Left hindlimb (tissue), 1 donor: ENCODE measurements at places on chromosomes 1 and 21.
A peak's percentile ranks its signal among the peaks of the same experiment; 100 is the strongest.

GRCh38 chr1:107683683-107684082, 281.3 kb downstream of the VAV3 start:
- no peak for DNase-seq

DNA sequence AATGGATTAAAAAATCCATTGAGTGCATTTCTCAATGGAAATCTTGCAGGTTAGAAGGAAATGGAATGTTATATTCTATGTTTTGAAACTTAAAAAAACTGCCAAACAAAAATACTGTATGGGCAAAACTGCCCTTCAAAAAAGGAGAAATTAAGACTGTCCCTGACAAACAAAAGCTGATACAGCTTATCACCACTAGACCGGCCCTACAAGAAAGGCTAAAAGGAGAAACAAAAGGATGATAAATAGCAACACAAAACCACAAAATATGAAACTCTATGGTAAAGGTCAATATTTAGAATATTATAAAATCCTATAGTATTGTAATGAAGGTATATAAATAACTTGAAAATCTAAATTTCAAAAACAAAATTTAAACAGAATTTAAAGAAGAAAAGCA, 60.0 kb downstream of the SLC25A24 start:
- DNase-seq: no peak

DNA sequence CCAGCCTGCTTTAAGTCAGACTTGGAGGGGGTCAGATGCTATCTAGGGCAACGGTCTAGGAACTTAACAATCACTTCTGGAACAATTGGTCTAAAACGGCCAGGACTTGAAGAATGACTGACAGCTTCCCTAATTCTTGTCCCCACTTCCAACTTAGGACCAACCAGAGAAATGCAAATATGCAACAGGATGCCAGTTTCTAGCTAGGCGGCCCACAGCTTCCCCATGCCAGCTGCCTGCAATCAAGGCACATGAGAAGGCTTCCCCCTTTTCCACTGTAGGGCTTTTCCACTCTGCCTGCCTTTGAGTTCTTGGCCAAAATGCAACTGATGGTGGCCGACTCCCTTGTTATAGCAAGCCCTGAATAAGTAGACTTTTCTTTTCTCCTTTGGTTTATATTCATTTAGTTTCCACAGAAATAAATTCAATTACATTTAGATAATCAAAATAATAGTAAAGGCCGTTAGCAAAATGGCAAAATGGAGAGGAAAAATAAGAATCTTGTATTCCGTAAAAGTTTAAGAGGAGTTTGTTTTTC, 80.9 kb downstream of the BACH1 start:
- DNase-seq: no peak

- DNase-seq: no peak
These were observed 44.9 kb downstream of the EVA1C start for GRCh38 chr21:32457360-32457840.

DNA sequence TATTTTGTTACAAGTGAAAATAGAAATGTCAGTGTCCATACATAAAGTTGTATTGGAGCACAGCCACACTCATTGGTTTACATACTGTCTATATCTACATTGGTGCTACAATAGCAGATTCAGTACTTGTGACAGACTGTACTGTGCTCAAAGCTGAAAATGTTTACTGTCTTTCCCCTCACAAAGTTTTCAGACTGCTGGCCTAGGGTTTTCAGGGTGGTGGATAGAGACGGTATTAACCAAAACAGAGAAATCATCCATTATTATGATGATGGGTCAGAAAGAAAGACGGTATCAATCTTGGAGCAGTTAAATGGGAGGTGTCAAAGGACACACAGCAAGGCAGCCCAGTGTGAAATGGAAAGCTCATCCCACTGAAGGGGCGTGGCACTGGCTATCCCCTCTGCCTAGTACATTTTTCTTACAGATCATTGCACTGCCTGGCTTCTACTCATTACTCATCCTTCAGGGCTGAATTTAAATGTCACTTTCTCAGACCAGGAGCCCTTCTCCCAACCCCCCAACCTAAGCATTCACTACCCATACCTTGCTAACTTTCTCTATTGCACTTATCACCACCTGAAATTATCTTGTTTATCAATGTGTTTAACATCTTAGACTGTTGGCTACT, 10.2 kb downstream of the JAK1 start:
- no peak for DNase-seq

- DNase-seq: peak; percentile 75
These were observed 637.3 kb downstream of the MATN1 start for GRCh38 chr1:30085811-30086770.

DNA sequence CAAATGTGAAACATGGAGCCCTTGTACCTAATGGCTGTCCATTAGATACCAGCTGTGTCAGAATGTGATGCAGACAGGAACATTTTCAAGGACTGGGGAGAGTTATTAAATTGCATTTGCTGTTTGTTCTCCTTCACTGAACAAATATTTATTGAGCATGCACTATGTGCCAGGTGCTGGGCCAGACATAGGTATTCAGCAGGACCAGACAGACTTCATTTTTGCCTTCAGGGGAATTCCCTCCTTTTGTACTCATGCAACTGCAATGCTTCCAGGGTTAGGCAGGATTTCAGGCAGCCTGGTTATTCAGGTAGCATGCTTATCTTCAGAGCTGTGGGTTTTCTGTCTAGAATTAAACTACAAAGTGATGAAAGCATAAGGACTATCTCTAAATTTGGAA, 64.2 kb upstream of the SMYD2 start:
- no peak for DNase-seq

- no peak for DNase-seq
These were observed 398.2 kb upstream of the RGS18 start for GRCh38 chr1:191760016-191760415.

GRCh38 chr1:23114424-23115079, 54.1 kb downstream of the LUZP1 start:
- no peak for DNase-seq

DNA sequence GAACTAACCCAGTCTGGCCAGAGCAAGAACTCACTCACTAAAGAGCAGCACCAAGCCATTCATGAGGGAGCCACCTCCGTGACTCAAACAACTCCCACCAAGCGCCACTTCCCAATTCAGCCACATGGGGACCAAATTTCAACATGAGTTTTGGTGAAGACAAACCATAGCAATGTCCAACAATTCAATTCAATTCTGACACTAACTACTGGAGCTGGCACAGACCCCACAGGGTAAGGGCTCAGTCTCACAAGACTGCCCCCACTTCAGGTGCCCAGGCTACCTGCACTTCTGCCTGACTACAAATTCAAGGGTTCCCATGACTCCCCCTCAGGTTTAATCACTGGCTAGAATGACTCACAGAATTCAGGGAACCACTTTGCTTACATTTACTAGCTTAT, 48.8 kb upstream of the RAP1A start:
- DNase-seq: no peak

DNA sequence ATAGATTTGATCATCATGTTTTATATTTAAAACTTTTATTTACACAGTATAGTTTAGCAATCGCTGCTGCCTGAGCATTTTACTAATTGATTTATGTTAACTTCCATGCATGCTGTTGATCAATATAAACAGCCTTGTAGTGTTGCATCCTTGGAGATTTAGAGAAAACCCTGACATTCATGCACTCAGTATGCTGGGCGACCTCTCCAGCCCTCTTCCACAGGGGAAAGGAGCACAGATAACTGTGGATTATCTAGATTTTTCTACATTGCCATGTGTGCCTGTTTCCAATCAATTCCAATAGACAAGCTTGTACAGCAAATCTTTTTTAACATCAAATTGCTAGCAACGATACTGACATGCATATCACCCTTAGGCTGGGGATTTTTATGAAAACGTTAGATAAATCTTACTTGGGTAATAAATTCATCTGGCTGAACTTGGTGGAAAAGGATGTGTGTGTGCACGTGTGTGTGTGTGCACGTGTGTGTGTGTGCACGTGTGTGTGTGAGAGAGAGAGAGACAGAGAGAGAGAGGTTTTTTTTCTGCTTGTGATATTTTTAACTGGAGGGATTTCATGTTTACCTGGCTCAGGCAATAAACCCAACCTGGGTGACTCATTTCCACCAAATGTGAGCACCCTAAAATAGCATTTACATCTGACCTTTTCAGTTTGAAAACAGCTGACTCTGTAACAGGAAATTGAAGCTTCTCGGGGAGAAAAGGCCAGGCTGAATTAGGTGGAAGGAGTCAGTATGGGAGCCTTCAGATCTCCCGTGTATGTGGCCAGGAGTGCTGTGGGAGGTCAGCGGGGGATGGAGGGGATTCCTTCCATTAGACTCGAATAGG, 339.8 kb downstream of the PRDM2 start:
- no peak for DNase-seq

GRCh38 chr1:108816049-108816893, 40.6 kb downstream of the AKNAD1 start:
- peak; percentile 94 for DNase-seq

DNA sequence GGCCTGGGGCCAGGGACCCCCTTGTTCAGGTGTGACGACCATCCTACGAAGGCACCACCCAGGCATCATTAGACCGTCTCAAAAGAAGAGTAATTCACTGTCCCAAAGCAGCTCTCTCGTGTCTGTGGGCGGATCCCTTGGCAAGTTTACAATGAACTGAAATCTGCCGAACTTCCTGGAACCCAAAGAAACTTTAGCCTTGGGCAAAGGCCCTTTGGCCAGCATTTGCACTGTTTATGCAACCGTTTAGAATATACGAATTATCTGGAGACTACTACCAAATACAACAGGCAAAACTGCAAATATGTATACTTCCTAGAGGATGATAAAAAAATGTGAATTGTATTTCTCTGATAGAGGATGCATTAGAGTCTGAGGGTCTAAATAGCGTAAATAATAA, 1.4 kb upstream of the SOD1 start:
- no peak for DNase-seq

GRCh38 chr1:10324627-10325026, 74.2 kb upstream of the PGD start:
- no peak for DNase-seq

- DNase-seq: no peak
These were observed 6.5 kb downstream of the CACHD1 start for GRCh38 chr1:64476251-64476952.

DNA sequence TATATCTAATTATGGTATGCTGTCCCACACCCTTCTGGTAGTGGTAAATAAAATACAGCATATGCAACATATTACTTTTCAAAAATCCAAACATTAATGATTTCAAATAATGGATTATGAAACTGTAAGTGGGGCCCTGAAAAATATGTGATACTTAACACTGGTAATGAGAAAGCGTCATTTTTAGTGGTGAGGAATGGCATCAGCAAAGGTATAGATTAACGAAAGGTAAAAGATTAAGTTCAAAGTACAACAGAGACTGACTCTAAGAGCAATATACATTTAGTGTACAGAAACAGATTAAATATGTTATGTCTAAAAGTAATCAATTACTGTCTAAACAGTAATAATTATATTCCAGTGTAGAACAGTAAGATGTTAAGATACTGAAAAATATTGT, 194.1 kb downstream of the COL24A1 start:
- no peak for DNase-seq

DNA sequence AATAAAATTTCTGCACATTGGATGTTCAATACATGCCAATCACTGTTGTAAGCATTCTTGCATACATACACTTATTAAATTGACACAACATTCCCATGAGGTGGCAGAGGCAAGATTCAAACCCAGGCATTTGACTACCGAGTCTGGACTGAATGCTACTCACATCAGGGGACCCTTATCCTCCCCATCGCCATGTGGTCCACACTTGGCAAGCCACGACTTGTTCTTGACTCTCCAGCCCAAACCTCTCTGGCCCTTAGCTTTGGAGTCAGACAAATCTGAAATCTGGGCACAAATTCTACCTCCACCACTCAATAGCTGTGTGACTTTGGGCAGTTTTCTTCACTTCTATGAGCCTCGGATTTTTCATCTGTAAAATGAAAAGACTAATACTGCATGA, 57.1 kb downstream of the NMNAT2 start:
- no peak for DNase-seq

DNA sequence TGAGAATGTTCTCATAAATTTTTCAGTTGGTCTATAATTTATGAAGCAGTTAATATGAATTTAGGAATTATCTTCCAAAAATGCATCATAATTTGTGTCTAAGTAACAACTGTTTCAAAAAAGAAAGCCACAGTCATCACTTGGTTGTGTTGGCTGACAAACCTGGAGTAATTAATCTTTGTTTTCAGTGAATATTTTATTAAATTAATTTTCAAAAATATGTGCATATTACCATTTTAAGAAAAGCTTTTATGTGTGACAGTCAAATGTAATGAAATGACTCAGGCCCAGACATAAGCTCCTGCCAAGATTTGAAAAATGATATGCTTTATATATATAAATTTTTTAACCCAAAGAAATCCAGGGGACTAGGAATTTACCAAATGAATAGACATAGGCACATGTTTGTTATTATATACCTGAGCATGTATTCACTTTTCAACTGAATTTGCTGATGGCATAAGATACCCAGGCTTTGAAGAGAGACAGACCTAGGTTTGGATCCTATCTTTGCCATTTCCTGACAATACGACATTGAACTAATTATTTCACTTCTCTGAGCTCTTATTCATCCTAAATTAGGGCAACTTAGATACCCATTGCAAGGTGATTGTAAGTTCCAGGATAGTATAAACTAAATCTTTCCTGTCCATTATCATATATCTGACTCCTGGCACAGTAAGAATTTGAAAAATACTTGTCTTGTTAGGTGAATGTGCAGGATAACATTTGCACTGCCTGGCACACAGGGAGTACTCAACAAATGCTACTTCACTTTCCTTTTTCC, 729.5 kb upstream of the ADGRL2 start:
- DNase-seq: no peak

GRCh38 chr1:118661769-118662320, 326.3 kb downstream of the TBX15 start:
- no peak for DNase-seq

- DNase-seq: no peak
These were observed 25.7 kb downstream of the TAF5L start for GRCh38 chr1:229600229-229600628.

GRCh38 chr1:32764826-32765569, 52.2 kb downstream of the YARS1 start:
- DNase-seq: no peak

- DNase-seq: no peak
These were observed 2.7 kb downstream of the RGL1 start for GRCh38 chr1:183807549-183808168.

- no peak for DNase-seq
These were observed 57.0 kb downstream of the DISP3 start for GRCh38 chr1:11535761-11536572.

- DNase-seq: no peak
These were observed 74.8 kb upstream of the PDE4B start for GRCh38 chr1:65717815-65718454.

DNA sequence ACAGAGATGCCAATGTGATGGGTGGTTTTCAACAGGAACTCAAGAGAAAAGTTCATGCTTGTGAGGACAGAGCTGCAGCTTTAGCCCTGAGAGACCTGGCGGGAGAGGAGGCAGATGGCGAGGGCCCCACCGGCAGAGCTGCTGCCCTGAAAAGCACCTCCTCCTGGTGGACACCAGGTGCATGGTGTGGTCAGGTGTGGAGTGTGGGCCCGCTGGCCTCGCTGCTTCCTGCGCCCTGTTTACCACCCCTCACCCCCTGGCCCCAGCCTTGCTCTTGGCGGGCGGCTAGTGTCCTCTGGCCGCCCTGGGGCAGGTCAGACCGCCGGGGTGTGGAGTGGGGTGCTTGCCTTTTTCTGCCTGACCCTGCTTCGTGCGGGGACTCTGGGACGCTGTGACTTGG, 42.8 kb downstream of the PRKCZ start:
- DNase-seq: no peak

- DNase-seq: no peak
These were observed 116.3 kb upstream of the C1orf21 start for GRCh38 chr1:184270556-184270955.

GRCh38 chr1:214532070-214532469, 19.3 kb downstream of the PTPN14 start:
- no peak for DNase-seq
